ENCODE measurements at places on chromosomes 3 and 15.

GRCh38 chr3:140204271-140204984, 269.4 kb downstream of the CLSTN2 start:
- no peak for DNase-seq

DNA sequence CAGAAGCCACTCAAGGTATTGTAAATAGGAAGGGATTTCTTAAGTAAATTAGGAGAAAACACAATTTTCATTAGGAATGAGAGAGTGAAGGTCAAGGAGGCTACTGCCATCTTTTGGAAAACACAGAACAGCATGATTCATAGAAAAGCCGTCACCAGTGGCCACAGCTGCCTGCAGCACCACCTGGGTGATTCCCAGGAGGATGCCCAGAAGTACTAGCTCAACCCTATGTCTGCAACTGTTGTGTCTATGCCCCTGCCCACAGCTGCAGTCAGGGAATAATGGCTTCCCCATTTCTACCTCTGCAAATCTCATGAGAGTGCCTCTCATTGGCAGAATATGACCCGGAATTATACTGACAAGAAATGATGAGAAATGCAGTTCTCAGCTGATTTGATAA, 300.0 kb downstream of the IGSF11 start:
- no peak for DNase-seq

GRCh38 chr3:179907784-179908482, 128.8 kb downstream of the PEX5L start:
- no peak for DNase-seq

GRCh38 chr3:147514366-147515160, 105.4 kb downstream of the ZIC1 start:
- DNase-seq = no peak

GRCh38 chr15:83012076-83012426, 612 bp upstream of the C15orf40 start:
- DNase-seq = no peak

- DNase-seq = no peak
These were observed 11.1 kb upstream of the KIF7 start for GRCh38 chr15:89666184-89666857.

DNA sequence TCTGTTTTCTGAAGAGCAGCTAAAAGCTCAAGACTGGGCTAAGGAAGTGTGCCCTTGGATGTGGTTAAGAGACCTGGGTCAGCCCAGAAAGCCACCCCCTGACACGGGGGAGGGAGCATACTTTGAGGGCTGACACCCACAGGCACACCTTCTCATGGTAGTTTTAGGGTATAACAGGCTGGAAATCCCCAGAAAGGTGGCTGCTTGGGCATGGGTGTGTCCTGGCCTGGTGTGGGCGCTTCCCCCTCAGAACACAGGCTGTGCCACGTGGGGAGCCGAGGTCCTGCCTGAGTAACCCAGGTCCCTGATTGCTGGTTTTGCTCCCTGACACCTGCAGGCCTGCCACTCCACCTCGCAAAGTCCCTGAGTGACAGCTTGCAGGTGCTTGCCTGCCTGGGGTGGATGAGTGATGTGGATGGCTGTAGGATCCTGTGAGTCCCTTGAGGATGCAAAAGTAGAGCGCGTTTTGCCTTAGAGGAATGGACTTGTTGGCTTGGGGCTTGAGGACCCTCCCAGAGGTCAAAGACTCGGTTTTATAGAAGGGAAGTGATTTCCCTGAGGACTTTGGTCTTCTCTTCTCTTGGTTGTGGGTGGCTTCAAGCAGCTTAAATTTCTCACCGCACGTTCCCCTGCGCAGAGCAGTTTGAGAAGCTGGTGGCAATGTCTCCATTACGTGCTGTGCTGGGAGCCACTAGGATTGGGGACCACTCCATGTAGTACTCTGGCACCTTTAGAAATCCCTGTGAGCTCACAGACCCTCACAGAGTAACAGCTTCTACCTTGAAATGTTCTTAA, 94.4 kb downstream of the DNASE1L3 start:
- DNase-seq = peak; percentile 20

DNA sequence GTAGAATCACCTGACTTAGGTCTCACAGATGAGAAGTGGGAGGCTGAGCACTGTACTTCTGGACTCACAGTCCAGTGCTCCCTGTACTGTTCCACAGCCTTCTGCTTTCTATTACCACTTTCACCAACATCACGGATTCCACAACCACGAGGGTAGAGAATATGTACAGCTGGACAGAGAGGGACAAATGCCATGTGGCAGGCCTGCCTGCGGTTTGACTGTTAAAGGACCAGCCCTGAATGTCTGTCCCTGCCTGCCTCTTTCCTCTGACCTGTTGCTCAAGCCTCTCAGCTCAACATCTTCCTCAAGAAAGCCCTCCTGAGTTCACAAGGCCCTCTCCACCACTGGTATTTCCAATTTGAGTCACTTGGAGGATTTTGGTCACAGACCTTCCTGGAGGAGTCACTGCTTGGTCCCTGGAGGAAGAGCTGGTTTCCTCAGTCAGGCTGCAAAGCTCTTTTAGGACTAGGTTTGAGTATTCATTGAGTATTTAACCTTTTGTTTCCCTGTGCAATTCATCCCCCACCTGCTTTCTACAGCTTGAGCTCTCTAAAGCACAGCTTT, 49.1 kb downstream of the RAB11A start:
- DNase-seq = no peak

GRCh38 chr3:28916713-28917499, 364.0 kb upstream of the RBMS3 start:
- DNase-seq = peak; percentile 1

DNA sequence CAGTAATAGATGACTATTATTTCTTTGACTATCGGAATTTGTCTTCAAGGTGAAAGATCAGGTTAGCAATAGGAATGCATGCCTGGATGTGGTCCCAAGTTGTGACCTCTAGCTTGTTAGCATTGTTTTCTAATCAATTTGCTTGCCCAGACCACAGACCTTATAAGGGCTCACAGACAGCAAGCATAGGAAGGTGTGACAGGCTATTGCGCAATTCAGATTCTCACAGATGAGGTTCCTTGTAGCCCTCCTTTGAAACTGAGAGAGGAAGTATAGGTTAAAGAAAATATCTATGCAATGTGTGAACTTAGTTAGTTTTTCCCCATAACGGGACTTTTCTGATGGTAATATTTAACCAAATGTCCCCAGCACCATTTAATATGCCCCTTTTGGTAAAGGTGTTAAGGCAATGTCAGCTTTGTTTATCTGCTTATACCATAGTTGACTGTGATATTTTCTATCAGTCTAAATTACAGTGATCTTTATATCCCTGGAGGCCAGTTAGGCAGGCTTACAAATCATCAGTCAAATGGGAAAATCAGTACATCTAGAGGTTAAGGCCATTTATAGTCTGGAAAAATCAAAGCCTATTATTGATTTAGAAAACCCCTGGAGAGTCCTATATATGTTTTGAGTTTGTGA, 168.1 kb upstream of the MBNL1 start:
- DNase-seq = no peak

GRCh38 chr15:46354443-46354842, 719.6 kb downstream of the SQOR start:
- DNase-seq = no peak

GRCh38 chr3:120673116-120673515, 8.9 kb downstream of the HGD start:
- no peak for DNase-seq

DNA sequence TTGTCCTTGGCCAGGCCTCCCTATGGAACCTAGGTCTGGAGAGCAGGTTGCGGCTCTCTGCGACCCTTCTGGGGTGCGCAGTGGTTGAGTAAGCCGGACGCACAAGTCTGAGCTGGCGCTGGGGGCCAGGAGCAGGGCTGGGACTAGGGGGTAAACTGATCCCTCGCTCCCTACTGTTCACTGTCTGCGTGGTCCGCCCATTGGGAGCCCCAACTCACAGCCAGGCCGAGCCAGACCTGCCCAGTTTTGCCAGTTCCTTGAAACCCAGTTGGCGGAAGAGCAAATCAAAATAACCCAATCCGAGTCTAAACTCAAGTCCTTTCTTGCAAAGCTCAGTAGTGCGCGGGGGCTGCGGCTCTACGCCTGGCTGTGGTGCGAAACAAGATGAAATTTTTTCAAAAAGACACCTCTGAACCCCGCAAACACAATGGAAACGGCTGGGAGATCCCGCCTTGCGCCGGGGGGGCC, 17.5 kb downstream of the RGMA start:
- DNase-seq = no peak

GRCh38 chr3:71244826-71245488, 338.6 kb downstream of the FOXP1 start:
- no peak for DNase-seq

DNA sequence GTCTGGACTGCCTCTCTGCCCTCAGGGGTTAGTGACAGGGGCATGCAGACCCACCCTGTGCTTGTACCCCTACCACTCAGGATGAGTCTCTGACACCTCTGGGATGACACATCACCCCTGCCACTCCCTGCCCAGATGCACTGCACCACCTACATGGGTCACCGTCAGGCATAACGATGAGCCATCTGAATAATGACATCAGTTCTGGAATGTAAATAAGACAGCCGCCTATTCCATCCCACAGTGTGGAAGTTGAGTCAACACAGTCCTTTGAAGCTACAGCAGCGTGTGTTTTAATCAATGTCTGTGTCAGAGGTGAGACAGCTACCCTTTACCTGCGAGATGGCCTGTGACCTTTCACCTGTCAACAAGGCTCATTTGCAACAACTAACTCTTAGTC, 268.7 kb upstream of the ARRDC4 start:
- no peak for DNase-seq

DNA sequence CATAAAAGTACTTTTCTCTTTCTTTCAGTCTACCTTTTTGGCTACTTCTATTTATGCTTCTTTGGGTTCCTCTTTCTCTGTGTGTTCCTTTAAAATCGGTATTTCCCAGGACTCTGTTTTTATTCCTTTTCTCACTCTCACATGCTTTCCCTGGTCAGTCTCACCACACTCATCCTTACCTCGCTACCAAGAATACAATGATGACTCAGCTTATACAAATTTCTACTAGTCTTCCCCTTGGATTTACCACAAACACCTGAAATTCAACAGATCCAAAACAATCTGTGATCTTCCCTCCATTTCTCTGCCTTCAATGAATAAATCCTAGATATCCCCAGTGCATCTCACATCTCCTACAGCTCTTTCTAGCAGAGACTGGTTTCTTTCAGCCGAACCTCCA, 52.9 kb downstream of the TUBGCP4 start:
- DNase-seq = no peak

DNA sequence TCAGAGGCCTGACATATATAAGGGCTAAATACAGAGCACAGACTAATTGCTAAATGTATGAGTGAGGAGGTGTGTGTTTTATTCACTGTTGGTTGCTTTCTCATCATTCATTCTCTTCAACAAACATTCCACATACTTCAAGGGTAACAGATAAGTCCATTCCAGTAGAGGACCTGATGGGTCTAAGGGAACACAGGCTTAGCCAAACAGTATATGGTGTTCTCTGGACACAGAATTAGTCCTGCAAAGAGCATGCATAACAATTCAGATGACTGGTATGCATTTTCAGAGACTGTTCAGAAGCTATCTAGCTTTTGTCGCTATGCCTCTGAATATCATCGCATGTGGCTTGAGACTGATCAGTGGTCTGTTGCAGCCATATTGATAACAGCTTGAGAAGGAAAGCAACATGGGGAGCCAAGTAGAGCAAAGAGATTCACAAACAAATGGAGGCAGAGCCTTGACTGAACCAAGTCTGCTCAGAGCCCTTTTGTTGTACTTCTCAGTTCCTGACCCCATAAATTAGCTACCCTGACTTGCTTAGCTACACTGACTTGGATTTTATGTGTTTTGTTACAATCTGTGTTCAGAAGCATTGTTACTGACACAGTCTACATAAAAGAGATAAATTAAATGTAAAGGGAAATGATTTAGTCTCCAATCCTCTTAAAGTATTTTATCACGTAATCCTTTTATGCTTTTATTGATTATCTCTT, 1178.7 kb downstream of the ROBO1 start:
- no peak for DNase-seq

DNA sequence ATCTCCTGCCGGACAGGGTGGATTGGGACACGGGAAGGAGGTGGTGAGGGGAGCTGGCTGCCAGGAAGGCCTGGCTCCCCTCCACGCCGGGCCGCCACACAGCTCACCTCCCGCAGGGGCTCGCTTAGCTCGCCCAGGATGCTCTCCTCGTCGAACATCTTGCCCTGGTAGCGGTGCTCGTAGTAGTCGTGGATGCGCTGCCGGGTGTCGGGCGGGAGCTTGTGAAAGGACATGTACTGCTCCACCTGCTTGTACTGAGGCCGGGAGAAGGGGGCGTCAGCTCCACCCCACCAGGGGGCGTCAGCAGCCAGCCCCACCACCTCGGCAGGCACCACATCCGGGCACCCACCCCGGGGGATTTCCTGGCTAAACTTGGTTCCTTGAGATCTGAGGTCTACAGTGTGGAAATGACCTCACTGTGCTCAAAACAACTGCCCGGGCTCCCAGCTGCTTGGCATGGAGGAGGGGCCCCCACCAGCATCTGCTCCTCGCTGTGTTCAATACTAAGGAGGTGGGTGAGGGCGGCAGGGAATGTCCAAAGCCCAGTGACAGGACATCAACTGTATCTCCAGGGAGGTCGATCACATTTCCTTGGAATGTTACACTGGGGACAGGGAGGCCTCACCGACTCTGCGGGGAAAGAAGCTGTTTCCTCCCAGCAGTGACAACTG, 43.4 kb downstream of the HCN4 start:
- no peak for DNase-seq

DNA sequence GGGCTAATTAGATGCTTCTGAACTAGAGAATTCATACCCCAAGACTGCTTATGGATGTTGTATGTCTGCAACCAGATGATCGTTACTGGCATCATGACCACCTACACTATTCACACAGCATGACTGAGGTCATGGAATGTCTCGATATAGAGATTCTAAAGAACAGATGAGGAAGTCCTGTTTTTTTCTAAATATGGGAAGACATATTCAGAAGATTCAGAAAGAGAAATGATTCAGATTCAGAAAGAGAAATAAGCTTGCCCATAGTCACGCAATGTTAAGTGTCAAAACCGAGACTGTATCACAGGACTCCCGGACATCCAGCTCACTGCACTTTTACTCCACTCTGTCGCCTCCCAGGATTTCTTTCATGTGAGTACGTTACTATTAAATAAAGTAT, 136.2 kb downstream of the TPRG1 start:
- DNase-seq = no peak

- no peak for DNase-seq
These were observed 100.0 kb downstream of the IL12A start for GRCh38 chr3:160088492-160089137.

- no peak for DNase-seq
These were observed 112.4 kb upstream of the DCBLD2 start for GRCh38 chr3:99013777-99014315.

- no peak for DNase-seq
These were observed 11.9 kb downstream of the IL17RB start for GRCh38 chr3:53858096-53858741.

DNA sequence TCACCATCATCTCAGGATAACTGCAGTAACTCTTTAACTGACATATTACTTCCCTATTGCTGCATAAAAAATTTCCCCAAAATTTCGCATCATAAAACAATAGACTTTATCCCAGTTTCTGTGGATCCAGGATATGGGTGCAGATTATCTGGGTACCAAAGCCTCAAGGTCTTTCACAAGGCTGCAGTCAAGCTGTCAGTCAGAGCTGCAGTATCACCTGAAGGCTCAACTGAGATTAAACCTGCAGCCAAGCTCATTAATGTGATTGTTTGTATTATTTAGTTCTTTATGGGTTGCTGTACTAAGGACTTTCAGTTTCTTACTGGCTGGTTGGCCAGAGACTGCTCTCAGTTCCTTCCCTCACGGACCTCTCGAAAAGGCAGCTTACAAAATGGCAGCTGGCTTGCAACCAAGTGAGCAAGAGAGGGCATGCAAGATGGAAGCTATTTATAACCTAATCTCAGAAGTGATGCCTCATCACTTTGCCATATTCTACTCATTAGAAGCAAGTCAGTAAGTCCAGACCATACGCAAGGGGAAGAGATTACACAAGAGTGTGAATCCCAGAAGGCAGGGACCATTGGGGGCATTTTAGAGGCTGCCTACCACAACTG, 54.9 kb downstream of the DCUN1D1 start:
- no peak for DNase-seq
